ENCODE measurements at places on chromosomes 3 and 15.

DNA sequence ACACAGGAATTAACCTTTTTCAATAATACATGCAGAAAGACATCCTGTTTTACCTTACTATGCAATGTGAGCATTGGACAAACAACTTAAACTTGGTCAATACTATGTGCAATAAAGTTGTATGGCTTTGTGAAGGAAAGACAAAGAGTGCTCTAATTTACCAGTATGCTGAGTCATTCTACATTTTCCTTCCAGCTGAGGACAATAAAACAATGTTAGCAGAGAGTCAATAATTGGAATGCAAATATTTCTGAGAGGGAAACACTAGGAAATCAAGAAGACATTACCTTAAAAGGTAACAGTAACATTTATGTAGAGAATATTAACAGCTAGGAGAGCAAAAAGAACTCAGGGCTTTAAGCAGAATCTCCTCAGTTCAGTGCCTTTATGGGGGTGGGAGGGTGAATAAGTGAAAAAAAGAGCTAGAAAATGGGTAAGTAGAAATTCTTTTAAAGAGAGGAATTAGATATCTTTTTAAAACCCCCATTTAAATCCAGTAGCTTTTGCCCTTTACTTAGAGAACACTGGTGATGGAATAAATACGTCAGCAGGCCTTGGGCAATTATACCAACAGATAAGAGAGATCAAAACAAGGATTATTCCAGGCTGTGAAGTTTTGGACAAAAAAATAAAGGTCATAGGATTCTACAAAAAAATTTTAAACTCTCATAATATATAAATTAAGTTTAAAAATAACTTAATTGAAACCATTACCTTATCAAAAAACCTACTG is 11.6 kb upstream of the HGD start:
- DNase-seq, result no peak

DNA sequence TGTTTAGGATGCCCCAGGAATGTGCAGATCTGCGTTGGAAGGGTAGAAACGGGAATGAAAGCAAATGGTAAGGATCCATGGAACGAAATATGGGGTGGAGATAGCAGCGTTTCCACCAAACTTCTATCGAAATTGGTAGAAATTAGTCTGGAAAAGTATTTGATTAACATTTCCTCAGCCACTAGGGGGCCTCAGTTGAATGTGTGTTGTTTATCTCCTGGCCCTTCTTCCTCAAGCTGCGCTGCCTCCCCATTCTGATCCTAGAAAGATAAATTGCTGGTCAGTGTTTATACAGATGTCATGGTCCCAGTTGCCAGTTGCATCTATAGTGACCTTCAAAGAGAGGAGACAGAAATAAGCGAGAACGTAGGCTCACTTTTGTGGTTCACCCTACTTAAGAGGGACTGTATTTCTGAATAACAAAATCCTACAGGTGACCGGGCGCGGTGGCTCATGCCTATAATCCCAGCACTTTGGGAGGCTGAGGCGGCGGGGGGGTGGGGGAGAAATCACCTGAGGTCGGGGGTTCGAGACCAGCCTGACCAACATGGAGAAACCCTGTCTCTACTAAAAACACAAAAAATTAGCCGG is 457.1 kb downstream of the SQOR start:
- DNase-seq, result no peak

GRCh38 chr3:171833789-171834460 is 9.2 kb upstream of the TMEM212 start:
- no peak for DNase-seq

DNA sequence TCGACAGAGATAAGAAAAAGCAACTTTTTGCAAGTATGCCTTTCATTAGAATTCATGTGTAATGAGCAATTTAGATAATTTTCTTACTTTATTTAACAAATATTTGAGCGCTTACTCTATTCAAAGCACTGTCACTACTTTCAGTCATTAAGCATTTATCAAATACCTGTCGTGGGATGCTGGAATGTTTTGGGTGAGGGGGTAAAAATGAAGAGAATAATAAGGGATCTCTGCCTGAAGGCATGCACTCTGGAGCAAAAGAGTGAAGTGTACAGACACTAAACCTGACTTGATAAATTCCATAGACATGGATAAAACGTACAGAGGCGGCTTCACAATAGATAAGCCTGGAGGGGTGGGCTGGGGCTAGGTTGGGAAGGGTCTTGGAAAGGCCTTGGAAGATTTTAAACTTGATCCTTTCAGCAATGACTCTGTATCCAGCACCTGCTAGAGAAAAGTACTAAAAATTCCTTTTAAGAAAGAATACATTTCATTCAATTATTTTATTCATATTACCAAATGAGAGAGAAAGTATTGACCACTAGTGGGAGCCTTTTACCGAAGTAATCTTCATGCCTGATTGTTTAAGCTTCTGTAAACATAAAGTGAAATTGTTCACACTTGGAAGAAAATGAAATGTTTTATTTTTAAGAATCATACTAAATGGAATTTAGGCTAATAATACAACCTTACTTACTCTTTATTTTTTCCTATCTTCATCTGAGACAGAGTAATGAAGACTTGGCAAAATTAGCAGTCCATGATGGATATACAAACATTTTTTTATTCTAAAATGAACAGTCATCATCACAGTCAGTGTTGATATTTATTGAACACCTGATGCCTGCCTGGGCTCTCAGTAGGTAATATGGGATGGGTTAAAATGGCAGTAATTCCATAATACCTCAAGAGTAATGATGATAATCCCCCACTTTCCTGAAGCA is 113.2 kb downstream of the PPP2R3A start:
- DNase-seq, result no peak

GRCh38 chr15:60464836-60465630 is 13.9 kb downstream of the ICE2 start:
- no peak for DNase-seq
